Stimulated activated CD8-positive, alpha-beta memory T cell treated with anti-CD3 and anti-CD28 coated beads, Interleukin-7, amount 100 ng/mL, for 4 hours (primary cell): ENCODE measurements at places on chromosomes 6 and 20.

DNA sequence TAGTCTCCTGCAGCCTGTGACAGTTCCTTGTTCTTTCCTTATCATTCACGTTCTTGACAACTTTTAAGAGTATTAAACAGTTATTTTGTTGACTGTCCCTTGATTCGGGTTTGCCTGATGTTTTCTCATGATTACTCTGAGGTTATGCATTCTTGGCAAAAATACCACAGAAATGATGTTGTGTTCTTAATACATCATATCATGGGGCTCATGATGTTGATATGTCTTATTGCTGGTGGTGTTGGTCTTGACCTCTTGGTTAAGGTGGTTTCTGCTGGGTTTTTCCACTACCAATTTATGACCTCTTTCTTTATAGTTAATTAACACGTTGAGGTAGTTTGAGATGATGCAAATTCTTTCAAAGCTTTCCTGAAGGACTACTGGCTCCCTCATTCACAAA lies 59.1 kb downstream of the ZHX3 start:
- DNase-seq = no peak

DNA sequence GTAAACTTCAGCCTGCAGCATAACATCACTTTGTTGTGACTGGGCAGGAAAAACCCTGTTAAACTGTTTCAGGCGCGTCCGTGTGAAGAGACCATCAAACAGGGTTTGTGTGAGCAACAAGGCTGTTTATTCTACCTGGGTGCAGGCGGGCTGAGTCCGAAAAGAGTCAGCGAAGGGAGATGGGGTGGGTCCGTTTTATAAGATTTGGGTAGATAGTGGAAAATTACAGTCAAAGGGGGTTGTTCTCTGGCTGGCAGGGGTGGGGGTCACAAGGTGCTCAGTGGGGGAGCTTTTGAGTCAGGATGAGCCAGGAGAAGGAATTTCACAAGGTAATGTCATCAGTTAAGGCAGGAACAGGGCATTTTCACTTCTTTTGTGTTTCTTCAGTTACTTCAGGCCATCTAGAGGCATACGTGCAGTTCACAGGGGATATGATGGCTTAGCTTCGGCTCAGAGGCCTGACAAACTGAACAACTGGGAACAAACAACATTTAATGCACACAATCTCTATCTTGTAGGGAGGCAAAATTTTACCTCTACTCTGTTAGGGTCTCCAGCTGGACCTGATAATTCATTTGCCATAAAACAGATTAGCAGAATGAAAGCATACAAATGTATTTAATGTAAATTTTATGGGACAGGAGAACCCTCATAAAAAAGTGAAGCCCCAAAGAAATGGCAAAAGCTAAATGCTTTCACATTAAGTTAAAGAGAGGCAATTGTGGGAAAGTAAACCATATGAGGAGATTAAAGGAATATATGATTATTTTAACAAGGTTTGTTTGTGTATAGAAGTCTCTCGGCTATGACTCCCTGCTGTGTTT lies 58.3 kb upstream of the HFE start:
- no peak for DNase-seq

DNA sequence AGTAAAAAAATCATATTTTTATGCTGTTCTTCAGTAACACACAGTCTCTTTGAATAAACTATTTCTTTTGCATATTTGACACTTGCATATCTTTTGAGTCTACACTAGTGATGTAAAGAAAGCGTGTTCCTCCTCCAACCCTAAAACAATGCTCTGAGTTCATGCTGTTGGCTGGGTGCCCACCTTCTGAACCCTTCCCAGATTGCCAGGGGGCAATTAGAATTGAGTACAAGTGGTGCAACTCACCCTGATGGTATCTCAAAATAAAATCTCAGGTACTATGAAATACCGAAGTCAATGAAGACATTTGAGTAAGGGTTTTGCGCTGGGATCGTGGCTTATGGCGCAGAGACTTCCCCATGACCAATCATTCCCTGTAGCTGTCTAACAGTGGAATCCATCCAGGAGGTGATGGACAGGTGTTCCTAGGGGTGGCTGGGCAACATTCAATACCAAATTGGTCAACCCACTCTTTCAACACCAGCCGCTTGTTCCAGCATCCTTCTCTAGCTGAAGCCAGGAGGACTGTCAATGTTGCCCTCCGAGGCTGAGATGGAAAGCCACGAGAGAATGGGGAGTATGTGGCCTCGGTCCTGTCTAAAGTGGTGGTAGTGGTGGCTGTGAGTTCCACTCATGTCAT lies 94.4 kb upstream of the ZNFX1 start:
- no peak for DNase-seq

GRCh38 chr6:37536491-37537190 lies 36.9 kb upstream of the CCDC167 start:
- DNase-seq = no peak

GRCh38 chr6:107624541-107624940 lies 134.6 kb downstream of the SOBP start:
- DNase-seq = no peak

GRCh38 chr20:56440346-56441007 lies 27.9 kb upstream of the RTF2 start:
- DNase-seq = peak; percentile 59

DNA sequence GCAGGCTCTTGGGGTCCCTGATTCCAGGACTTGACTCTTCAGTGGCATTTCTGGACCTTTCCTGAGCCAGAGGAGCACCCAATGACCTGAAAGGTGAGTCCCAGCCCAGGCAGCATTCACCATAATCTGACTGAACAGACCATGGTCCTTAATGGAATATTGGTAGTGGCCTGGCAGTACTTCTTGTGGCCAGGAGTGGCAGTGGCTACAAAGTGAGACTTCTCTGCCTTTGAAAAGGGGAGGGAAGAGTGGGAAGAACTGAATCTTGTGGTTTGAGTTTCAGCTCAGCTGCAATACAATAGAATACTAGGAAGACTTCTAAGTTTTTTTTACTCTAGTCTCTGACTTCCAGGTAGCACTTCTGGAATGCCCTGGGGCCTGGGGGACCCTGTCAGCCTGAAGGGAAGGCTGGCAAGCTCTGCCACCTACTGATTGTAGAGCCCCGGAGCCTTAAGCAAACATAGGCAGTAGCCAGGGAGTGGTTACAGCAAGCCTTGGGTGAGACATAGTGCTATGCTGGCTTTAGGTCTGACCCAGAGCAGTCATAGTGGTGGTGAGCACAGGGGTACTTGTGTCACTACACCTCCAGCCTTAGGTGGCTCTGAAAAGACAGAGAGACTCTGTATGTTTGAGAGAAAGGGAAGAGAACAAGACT lies 674.2 kb upstream of the MANEA start:
- no peak for DNase-seq

DNA sequence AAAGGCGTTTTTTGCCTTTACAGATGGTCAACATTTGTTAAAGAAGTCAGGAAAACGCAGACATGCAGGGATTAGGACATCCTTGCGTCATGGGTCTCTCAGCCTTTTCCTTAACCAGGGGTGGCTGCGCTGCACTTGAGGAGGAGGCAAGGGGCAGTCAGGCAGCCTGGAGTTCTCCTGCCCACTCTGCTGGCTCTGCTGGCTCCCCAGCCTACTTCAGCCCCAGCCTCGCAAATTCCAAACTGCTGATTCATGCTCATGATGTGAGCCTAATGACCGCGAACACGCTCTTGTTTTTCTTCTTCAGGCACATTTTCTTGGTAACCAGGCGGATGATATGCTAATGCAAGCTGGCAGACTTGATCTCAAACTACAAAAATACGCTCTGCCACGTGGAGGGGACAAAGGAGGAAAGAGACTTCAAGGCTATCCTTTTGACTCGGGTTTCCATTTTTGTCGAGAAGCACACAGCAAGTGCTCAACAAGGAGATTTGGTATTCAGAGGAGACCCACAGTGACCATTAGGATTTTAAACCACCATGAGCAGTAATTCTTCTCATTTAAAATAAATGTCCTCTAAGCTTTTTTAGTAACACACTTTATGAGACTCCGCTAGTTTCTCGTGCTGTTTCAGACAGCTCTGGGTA lies 290.3 kb upstream of the STXBP5 start:
- DNase-seq = no peak
